ENCODE measurements at places on chromosomes 4 and X.
A peak's percentile ranks its signal among the peaks of the same experiment; 100 is the strongest.

DNA sequence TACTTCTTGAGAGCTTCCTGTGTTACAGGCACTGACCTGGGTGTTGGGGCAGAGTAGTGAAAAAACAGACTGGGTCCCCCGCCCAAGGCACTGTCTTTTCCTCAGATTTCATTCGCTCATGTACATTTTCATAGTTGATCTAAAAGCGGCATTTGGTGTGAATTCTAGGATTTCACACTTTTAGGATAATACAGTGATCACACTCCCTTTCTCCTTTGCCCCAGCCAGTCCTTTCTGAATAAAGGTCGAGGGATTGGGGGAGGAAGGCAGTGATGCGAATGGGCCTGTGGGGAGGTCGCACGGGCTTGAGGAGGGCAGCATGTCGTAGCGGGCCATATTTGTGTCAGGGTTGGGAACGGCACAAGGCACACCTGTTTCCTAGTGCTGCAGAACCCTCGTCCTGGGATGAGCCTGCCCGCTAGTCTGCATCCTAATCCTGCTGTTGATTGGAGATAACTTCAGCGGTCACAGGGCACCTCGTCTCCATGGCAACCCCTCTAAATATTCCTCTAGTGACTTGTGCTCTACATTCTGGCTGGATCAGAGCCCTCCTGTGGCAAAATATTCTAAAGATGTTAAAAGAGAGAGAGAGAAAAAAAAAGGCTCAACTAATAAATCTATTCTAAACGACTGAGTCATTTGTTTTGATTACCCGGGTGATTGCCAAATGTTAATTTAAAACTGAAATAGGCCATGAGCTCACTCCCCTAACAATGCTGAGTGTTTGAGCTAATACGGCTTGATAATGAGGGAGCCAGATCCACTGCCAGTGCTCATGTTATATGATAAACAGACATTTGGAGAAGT lies 21.8 kb downstream of the FHL1 start:
- DNase-seq = peak; percentile 87

- DNase-seq = peak; percentile 34
These were observed 83.0 kb upstream of the IL13RA1 start for GRCh38 chrX:118644378-118644777.

GRCh38 chr4:87122252-87122651 lies 98.2 kb downstream of the KLHL8 start:
- DNase-seq = no peak

DNA sequence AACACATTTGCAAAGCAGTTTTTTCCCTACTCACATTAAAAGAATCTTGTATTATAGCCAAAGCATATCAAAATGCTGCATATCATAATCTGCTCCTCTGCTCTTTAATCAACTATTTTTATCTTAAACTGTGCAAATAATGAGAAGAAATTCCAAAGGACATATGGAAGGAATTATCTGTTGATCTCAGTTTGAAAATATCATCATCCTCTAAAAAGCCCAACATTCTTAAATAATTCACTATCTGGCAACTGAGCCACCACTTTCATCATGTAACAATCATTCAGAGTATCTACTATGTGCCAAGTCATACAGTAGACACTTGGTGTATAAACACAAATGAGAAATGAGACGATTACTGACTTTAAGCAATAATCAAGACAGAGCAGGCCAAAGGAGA lies 63.0 kb downstream of the PRSS12 start:
- peak; percentile 87 for DNase-seq

DNA sequence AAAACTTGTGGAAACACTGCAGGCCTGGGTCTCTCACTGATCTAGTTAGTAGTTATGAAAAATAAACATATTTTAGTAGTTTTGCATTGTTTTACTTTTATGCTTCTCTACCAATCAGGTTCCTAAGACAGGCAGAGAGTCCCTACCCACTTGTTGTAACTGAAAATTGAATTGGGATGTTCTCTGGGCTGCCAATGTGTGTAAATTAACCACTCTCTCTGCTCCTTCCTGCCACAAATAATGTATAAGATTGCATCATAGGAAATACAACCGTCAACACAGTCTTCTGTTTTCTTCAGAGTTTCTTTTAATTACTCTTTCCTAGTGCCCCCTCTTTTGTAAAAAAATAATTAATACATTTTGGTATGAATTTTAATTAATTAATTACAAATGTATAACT lies 677.3 kb downstream of the FSTL5 start:
- no peak for DNase-seq

DNA sequence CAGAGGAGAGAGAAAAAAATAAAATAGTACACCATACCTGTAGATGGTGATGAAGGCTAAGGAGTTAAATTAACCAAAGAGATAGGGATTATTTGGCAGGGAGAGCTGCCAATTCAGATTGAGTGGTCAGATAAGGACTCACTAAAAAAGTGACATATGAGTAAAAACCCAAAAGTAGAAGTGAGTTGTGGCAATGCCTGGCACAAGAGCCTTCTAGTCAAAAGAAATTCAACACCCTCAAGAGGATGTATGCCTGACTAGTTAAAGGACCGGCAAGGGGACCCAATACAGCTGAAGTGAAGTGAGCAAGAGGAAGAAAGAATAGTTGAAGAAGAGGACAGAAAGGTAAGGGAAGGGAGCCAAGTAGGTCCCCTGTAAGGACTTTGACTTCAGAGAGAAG lies 34.9 kb downstream of the ELF2 start:
- DNase-seq = no peak

- no peak for DNase-seq
These were observed 365.0 kb downstream of the GPM6A start for GRCh38 chr4:175447016-175447415.

GRCh38 chr4:8284391-8284790 lies 14.8 kb downstream of the HTRA3 start:
- no peak for DNase-seq

- no peak for DNase-seq
These were observed 167.2 kb downstream of the STK32B start for GRCh38 chr4:5218376-5219069.

DNA sequence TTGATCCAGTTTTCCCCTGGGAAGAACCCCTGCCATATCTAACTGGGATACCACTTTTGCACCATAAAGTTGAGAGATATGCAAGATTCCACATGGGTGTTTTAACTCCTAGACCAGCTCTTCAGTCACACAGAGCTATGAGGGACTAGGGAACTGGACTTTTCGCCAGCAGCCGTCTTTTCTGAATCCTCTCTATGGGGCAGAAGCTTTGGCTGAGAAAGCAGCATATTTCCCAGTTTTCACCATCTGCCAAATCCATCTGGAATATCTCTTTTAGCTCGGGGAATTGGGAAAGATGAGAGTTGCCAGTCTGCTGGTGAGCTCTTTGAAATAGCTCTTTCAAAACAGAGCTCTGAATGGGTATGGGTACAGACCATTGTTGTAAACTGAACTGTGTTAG lies 20.9 kb downstream of the APOOL start:
- no peak for DNase-seq

GRCh38 chrX:123311486-123311885 lies 127.4 kb downstream of the GRIA3 start:
- no peak for DNase-seq

- no peak for DNase-seq
These were observed 969.1 kb upstream of the PCDH10 start for GRCh38 chr4:132180020-132180427.

- no peak for DNase-seq
These were observed 225.2 kb downstream of the MGST2 start for GRCh38 chr4:139890816-139891215.

GRCh38 chrX:110132450-110133114 lies 129.7 kb downstream of the TMEM164 start:
- DNase-seq = no peak

- no peak for DNase-seq
These were observed 330.2 kb downstream of the ZIC3 start for GRCh38 chrX:137896123-137896522.

- DNase-seq = no peak
These were observed 7.4 kb downstream of the MMAA start for GRCh38 chr4:145626623-145626982.

Measured in muscle of leg (tissue), 16 donors.